ENCODE measurements at places on chromosomes 5 and 9.

DNA sequence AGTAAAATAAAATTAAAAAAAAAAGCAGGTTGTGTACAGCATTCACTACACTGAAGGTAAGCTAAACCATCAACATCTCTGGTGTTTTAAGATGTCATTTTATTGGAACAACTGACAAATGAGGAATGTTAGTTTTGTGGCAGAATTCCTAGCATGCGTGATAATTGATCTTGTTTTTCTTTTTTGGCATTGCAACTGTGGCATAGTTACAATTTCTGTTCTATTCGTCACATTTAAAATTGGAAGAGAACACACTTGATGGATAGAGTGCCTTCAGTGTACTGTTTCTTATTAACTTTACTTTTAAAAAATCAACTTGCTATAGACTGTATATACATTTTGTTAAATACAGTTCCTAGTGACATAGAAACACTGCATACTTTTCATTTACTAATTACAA lies 43.6 kb upstream of the TNFSF15 start:
- no peak for DNase-seq

DNA sequence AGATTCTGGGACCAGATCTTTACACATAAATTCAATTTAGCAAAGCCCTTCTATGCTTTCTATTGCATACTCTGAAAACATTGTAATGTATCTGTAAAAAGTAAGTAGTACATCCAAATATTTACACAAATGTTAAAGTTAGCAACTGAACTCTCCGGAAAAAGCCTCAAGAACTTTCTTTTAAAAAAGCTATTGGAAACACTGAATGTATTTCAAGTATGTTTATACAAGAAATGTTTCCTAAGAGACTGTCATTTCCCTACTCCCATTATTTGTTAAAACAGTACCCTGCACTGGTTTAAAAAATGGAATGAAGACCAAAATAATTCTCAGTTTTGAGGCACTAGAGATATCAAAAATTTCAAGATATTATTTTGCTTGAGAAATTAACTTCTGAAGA lies 44.8 kb upstream of the TRIM36 start:
- DNase-seq: no peak

GRCh38 chr5:87885758-87886157 lies 382.9 kb downstream of the TMEM161B start:
- DNase-seq: no peak

DNA sequence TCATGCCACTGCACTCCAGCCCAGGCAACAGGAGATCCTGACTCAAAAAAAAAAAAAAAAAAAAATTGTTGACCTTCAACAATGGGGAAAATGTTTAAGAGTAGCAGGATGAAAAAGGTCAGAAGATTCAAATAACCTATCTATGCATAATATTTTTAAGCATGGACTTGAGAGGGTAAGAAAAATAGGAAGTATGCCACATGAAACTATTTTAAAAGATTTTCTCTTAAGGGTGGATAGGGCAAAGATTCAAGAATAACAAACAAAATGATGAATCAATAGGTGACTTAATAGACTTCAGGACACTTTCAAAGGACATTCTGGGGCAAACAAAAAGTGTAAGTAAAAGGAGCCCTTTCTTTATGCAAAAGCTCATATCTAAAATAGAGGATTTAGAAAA lies 3.2 kb downstream of the TEX48 start:
- DNase-seq: no peak

DNA sequence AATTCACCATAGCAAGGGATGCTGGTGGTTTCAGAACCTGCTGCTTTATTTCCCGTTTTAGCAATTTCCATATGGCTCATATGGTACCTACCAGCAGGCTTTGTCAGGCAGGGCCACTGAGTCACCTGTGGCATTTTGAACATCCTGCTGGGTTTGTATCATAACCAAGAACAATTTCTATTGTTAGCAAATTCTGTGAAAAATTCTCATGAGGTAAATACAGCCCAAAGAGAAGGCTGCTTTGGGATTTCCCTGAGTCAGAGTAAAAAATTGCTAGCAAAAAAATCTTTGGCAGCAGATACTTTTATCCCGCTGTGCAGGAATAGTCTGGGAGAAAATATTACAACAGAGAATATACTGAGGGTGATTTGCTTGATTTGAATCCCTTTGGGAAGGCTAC lies 52.7 kb downstream of the PRR16 start:
- no peak for DNase-seq

- DNase-seq: no peak
Observed at GRCh38 chr5:97888439-97888838, 705.4 kb upstream of the RIOK2 start.

DNA sequence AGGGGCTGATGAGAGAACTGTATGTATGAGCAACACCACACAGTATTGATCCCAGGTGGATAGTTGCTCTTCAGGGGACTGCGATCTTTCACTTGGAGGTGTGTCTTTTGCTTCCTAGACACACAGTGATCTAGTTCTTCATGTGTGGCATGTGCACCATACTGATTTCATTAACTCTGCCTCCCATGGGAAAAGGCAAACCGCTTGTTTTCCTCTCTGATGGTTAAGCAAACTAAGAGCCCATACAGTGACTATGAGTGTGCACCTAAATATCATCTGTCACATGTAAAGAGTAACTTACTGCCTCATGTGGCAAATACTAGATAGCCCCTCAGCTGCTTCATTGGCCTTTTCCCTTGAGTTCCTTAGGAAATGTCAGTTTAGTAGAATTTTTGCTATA lies 147.3 kb downstream of the TLE4 start:
- no peak for DNase-seq

- no peak for DNase-seq
Observed at GRCh38 chr9:128383007-128383753, 12.0 kb downstream of the URM1 start.

DNA sequence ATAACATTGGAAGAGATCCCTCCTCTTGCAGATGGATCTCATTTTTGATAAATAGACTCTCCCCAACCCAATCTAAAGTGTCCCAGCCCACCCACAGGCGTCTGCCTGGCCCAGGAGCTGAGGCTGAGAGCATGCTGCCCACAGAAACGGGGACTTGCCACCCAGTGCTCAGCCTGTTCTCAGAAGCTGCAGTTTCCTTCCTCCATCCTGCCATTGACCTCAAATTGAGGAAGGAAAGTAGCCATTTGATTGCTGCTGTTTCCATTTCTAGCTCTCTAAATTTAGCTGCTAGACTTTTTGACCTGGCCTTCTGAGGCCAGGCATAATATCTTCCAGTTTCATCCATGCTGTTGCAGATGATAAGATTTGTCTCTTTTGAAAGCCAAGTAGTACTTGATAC lies 31.1 kb upstream of the FRMD3 start:
- no peak for DNase-seq

DNA sequence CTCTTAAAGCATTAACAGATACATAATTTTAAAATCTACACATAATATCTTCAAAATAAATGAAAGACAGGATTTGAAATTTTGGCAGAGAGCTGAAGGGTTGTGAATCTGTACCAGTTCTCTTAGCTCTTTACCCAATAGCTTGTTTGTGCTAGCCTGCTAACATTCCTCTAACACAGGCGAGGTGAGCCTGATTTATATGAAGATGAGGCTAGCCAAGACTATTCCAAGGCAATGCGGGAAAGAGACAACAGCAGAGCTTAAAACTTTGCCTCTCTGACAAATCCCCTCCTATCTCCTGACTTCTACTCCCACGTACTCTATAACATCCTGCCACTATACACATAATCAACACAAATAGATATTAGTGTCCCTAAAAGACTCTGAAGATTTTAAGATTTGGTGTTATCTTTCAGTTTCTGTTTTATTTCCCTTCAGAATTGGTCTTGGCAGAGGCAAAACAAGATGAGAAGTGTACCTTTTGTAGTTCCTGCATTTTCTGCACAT lies 745.6 kb upstream of the ZNF608 start:
- DNase-seq: no peak

Data from NCI-H187 (cell line).